Kidney tubule cell (primary cell): ENCODE measurements at places on chromosomes 6 and 20.
A peak's percentile ranks its signal among the peaks of the same experiment; 100 is the strongest.

DNA sequence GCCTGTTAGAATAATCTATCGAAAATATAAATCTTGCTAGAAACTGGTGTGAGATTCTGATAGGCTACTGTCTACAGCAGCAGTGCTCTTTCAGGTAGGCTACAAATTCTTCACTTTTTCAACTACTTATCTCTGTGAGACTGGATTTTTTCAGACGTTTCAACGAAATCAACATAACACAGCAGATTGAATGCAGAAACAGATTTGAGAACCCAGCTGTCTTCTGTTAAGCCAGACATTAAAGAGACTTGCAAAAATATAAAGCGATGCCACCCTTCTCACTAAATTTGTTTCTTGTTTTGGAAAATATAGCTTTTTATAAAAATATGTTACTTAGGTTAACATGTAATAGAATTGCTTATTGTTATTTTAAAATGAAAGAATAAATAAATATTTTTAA is 140.6 kb upstream of the PHACTR1 start:
- DNase-seq, result no peak

- no peak for DNase-seq
Observed at GRCh38 chr6:157533048-157533871, 152.3 kb downstream of the ZDHHC14 start.

GRCh38 chr6:116451916-116452315 is 9.3 kb upstream of the CALHM6 start:
- DNase-seq, result no peak

DNA sequence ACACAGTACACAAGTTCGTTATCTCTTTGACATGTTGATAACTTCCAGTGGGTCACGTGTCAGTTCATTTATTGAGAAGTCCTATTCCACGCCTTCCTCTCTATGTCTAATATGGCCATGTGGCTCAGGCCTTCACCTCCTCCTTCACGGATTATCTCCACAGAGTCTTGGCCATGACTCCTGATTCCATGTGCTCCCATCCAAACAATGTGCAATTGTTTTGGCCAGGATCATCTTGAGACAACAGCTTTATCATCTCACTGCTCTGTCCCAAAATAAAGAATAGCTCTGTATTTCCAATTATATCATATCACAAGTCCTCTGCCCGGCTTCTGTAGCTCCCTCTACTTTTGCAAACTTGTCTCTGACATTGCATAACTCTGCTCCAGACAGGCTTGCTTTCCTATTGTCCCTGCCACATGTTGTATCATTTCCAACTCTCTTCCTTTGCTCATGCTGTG is 11.1 kb upstream of the TXNDC5 start:
- DNase-seq, result no peak

DNA sequence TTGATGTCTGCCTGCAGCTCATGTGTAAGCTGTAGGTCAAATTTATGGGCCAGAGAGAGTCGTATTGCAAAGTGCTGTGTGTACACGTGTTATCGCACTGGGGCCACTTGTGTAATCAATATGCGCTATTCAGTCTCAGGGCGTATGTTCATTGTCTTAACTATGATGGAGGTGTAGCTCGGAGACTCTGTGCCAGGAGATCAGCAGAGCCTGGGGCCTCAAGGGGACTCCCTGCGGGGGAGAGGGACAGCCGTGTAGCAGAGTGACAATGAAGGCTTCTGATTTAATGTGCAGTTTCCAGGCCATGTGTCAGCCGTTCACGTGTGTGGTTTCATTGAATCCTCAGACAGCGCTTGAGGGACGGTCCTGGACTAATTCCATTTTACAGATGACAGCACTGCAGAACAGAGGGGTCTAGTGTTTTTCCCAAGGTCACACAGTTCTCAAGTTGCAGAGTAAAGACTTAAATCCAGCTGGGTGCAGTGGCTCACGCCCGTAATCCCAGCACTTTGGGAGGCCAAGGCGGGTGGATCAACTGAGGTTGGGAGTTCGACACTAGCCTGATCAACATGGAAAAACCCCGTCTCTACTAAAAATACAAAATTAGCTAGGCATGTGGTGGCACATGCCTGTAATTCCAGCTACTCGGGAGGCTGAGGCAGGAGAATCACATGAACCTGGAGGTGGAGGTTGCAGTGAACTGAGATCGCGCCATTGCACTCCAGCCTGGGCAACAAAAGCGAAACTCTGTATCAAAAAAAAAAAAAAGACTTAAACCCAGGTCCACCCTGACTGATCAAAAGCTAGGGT is 242.5 kb downstream of the PREX1 start:
- no peak for DNase-seq

DNA sequence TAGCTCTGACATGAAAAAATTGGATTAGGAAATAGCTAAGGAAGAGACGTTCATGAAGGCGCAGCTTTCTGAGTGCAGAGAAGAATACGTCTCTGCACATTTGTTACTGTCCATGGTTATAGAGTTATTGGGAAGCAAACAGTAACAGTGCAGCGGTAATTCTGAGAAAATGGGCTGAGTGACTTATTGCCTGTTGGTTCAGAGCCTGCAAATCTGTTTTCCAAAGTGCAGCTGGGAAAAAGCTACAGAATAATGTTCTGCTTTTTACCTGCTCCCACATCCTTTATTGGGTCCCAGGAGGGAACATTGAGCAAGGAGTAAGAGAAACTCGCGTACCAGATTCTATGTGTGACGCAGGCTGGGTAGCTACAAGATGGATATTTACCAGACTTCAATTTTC is 160.2 kb downstream of the BTBD3 start:
- no peak for DNase-seq

- no peak for DNase-seq
Observed at GRCh38 chr20:34553366-34553867, 5.1 kb upstream of the MAP1LC3A start.

DNA sequence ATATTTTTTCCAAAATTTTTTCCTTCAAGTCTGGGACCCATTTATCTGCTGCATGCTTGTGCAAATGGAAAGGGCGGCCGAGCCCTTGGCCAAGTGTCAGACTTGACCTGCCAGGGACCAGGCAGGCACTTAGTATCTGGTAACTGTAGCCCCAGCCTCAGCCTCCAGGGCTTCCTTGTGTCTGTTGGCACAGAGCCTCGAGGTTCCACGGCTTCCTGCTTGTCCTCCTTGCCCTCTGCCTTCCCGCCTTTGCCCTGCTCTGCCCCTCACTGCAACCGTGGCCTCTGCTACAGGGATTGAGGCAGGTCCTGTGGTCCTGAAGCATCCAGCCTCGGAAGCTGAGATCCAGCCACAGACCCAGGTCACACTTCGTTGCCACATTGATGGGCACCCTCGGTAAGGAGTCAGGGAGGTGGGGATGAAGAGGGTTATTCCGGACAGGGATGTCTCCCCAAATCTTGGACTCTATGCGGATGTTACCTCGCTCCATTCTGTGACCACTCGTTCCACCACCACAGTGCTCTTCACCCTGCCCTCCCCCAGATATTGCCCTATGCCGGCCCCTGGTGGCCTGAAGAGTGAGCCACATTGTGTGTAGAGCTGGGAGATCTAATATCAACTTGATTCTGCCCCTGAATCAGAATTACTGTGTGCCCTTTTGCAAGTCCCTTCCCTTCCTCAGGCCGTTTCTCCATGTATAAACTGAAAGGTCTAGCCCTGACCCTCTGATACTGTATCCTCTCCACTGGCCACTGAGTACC is 41.5 kb upstream of the SRF start:
- peak; percentile 32 for DNase-seq

GRCh38 chr6:133820208-133820607 is 68.7 kb upstream of the TCF21 start:
- DNase-seq, result no peak

DNA sequence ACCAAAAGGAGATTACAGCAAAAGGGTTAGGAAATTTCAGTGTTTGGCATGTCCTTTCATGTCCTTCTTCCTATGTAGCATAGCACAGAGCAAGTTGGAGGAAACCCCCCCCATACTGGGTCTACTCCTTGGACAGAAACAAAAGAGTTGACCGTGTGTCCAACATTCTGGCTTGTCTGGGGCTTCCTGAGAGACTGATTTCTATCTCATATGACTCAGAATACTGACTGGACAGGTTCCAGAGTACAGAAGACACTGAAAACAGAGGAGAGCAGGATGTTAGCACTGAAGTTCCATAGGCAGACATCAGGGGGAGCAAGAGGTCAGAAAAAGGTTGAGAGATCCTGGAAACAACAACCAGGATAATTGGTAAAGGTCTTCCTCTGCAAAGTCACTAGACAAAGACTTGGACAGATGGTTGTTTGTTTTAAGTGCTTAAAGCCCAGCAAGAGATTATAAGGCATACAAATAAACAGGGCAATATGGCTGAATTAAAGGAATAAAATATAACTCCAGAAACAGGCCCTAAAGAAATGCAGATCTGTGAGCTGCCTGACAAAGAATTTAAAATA is 48.4 kb downstream of the USP49 start:
- peak; percentile 90 for DNase-seq

GRCh38 chr6:160462116-160462515 is 113.9 kb downstream of the SLC22A3 start:
- DNase-seq, result no peak

DNA sequence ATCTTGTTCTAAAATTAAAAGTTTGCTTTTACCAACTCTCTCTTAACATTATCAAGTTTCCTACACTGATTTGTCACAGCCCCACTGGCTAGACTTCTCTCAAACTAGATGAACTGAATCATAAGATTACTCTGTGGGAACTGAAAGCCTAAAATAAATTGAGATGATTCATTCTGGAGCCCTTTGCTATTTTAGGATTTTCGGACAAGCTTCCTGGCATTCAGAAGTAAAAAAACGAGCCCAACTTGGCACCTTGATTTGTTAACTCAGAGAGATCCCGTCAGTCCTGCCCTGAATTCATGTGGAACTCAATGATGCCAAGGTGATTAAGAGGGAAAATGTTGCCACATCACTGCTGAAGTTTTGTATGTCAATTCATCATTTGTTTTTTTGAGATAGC is 122.0 kb upstream of the NRSN1 start:
- DNase-seq, result peak; percentile 58

- DNase-seq, result no peak
Observed at GRCh38 chr20:16541226-16541625, 32.0 kb downstream of the KIF16B start.

- DNase-seq, result no peak
Observed at GRCh38 chr6:143970456-143971218, 37.4 kb downstream of the PLAGL1 start.

DNA sequence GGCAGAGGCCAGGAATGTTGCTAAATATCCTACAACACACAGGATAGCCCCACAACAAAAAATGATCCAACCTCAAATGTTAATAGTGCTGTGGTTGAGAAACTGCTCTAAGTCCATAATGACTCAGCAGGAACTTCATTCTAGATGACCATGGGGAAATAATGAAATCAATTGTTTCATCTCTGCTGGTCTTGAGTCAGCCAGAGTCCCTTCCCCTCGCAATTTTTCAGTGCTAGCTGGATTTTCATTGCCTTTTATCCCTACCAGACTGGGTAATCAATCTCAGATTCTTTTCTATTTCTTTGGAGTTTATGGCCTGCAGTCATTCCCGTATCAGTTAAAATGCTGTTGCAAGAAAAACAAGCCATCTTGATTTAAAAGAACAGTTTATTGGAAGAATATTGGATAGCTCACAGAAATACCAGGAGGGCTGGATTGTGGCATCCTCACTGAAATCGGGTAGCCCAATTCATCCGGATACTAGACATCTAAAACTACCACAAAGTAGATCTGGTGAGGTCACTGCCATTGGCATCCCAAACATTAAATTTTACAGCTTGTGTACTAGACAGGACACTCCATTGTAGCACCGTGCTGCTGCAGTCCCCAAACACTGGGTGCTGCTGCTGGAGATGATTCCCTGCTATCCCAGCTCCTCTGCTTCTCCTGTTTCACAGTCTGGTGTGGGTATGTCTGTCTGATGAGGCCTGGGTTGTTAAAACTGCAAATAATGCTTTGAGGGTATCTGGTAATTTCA is 30.3 kb upstream of the POPDC3 start:
- peak; percentile 80 for DNase-seq

GRCh38 chr20:4454111-4454510 is 267.6 kb upstream of the PRND start:
- no peak for DNase-seq

- peak; percentile 82 for DNase-seq
Observed at GRCh38 chr20:49700411-49701185, 13.1 kb downstream of the B4GALT5 start.

DNA sequence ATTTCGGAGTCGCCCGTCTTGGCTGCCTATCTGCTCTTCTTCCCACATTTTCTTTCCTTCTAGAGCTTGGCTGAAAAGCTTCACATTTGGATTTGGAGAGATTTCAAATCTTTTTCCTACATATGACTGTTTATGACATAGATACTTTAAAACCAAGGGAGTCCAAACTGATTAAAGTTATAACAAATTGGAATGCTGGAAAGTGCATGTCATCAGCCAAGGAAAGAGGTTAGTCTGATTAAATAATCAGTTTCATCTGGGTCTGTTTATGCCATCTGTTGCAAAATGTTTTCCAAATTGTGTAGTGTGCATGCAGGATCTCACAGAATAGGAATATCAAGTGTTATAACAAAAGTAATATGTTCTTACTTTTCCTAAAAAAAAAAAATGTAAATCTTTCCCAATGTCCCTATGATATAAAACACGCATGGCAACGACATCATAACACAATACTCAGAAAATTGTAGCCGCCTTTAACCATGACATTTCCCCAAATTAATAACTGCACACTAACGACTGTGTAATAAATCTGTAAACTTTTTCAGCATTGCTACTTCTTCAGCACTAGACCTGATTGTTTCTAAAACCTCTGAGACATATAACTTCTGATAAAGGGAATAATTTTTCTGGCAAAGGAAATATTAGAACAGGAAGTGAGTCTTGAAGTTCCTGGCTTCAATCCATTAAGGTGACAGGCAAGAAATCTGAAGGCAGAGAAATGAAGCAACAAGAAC is 230.2 kb upstream of the FOXQ1 start:
- DNase-seq, result peak; percentile 27

GRCh38 chr6:5115168-5115567 is 30.0 kb downstream of the PPP1R3G start:
- DNase-seq, result no peak

GRCh38 chr6:61810047-61810446 is 476.0 kb downstream of the KHDRBS2 start:
- DNase-seq, result no peak

DNA sequence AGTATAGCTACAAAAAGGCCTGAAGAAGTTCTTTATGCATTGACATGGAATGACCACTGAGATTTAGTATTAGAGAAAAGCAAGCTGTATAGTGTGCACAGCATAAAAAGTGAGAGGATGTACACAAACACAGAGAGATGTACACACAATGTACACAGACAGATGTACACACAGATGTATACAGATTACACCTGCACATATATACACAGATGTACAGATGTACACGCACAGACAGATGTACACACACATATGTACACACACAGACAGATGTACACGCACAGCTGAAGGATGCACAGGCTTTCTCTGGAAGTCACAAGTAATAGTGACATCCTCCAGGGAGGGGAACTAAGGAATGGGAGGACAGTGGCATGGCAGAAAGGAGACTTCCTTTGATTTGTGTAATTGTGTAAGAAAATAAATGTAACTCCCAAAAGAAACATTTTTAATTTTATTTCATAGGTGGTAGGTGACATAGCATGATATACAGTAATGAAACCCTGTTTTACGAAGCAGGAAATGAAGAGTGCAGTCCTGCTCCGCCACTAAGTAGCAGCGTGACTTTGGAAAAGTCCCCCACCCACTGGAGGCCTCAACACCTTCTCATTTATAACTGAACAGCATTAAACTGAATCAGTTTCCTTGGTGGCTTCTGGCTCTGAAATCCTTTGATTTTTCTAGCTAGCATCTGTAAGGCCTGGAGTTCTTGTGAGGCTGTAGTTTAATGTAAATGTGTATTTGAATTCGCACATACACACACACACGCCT is 14.1 kb downstream of the NFATC2 start:
- no peak for DNase-seq
